ENCODE measurements at places on chromosomes 1 and 21.

- no peak for DNase-seq
Measured at GRCh38 chr1:89453123-89453972, 71.3 kb upstream of the LRRC8B start.

DNA sequence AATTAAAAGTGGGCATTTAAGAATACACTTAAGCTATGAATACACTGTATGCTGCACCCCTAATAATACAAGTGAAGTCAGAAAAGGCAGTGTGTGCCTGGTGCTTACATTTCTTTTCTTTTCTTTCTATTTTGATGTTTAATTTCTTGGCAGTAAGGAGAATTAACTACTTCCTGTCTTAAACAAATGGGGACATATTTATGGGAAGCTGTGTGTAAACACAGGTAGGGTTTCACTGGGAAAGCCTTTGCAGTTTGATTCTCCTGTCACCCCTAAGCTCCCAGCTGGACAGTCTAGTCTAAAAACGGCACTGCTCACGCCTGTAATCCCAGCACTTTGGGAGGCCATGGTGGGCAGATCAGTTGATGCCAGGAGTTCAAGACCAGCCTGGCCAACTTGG lies 146.0 kb downstream of the MIS18A start:
- DNase-seq = no peak

DNA sequence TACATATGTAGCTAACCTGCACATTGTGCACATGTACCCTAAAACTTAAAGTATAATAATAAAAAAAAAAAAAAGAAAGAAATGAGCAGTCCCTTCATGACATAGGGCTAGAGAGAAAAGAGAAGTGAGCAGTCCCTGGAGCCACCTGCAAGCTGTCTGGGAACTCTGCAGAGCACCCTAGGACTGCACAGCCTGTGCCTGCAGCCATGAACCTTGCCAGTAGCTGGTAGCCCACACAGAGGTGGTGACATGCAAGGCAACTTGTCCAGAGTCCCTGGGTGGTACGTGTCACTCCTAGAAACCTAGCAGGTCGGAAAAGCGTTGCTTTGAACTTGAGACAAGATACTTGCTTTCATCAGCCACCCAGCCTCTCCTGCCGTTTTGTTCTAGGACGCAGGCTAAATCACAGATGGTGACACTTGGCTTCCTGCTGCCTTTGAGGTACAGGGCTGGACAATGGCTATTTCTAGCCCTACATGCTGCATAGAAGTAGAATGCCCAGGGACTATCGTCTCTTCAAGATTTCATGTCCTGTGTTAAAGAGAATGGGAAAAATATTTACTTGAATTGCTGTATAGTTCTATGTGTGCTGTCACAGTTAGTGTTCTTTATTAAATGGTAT lies 260.9 kb downstream of the LTN1 start:
- no peak for DNase-seq

DNA sequence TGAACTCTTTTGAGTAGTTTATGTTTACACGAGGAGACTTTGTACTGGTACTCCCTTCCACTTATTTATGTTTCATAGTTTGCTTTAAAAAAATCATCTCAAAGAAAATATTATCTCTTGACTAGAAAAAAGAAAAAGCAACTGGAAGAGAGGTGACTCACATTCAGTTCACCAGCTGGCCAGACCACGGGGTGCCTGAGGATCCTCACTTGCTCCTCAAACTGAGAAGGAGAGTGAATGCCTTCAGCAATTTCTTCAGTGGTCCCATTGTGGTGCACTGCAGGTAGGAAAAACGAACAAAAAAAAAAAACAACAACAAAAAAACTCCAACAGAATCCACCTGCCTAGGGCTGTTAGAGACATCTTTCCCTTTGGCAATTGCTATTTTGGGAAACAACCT lies 102.9 kb downstream of the PTPRC start:
- DNase-seq = no peak

DNA sequence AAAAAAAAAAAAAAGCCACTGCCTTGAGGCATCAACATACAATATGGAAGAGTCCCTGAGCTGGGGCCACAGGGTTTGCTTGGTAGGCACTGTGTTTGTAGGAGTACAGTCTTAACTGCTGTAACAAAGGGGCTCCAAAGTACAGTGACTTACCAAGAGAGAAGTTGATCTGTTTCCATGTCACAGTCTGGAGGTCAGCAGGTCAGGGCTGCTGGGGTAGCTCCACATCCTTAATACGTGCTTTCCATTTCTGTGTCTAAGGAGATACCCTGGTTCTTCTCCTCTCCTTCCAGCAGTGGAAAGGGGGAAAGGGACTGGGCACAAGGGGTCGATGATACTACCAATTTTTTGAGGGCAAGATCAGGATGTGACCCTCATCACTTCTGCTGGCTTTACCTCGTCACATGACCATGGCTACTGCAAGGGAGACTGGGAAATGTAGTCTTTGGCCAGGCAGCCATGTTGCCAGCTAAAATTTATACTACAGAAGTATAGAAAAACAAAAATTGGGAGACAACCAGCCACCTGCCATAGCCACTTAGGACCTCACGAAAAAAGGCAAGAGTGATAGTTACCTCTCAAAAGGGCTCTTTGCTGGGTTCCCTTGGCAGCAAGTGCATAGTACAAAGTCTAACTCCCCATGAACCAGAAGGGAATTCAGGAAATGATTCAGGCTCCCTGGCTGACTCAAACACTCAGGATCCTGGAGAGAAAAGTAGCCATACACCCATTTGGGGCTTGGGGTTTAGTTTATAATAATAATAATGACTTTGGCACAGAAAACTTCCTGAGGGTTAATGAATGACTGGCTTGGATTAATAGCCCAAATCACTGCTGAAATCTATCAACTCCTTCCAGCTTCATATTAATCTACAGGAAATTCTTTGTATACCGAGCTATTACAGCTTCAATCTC lies 52.7 kb upstream of the ATP5PO start:
- DNase-seq = no peak

GRCh38 chr1:22282364-22282995 lies 139.6 kb upstream of the WNT4 start:
- DNase-seq = no peak

GRCh38 chr1:77146270-77146669 lies 73.0 kb downstream of the PIGK start:
- no peak for DNase-seq

- DNase-seq = peak; percentile 56
Measured at GRCh38 chr1:64072089-64072793, 131.2 kb upstream of the UBE2U start.

- DNase-seq = no peak
Measured at GRCh38 chr1:28761189-28761588, 24.4 kb downstream of the YTHDF2 start.

- DNase-seq = no peak
Measured at GRCh38 chr1:12035312-12035711, 16.0 kb downstream of the MIIP start.

DNA sequence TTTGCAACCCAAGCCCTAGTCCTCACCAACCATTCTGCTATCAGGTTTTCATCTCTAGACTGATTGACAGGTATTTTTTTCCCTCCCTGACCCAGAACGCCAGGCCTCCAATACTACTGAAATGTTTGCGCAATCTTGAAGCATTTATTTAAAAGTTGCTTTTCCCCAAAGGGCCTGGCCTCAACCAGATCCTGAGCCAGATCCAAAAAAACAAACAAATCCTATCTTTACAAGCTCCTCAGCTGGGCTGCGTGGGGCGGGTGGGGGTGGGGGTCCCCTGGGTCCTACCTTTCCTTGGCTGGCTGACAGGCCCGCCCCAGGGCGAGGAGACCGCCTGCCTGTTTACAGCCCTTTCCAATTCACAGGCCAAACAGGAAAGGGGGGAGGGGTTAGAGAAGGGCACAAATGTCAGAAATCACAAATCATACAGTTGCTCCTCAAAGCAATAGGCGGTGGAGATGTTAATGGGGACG lies 98.8 kb downstream of the FOXD2 start:
- DNase-seq = no peak

GRCh38 chr1:86756062-86756406 lies 51.7 kb downstream of the SH3GLB1 start:
- DNase-seq = peak; percentile 69

DNA sequence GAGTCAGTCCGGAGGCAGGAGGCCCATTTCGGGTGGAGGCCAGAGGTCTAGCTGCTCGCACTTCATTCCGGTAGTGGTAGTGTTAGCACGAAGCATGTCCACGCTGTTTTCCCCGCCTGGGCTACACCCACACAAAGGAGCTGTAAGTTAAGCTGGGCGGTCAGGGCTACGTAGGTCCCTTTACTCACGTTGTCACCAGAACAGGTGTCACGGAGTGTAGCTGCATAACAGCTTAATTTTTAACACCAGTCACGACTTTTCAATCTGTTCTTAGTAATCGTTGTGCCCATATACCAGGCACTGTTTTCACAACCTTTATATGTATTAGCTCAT lies 15.6 kb downstream of the HLX start:
- DNase-seq = no peak

DNA sequence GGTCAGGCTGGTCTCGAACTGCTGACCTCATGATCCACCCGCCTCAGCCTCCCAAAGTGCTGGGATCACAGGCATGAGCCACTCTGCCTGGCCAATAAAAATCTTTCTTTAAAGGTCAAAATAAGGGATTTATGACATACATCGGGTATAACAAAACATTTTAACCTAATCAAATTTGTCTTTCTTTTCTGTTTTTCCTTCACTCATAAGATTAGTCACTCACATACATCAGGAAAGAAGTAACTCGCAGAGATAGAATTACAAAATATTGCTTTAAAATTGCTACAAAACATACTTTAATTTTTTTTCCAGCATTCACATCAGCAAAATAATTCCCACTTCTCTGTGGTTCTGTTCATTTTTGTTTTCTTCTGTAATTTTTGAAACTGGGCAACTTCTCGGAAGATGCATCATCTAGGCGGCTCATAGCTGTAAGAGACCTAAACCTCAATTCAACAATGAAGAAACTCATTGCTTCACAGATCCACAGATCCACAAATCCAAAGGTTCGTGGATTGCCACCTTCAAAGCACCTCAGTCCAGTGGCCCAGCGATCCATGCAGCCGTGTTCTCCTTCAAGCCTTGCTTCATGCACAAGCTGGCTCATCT lies 39.7 kb downstream of the NEK2 start:
- no peak for DNase-seq

GRCh38 chr1:156257711-156258110 lies 9.9 kb upstream of the PAQR6 start:
- no peak for DNase-seq

GRCh38 chr1:108862017-108862610 lies 5.2 kb upstream of the AKNAD1 start:
- no peak for DNase-seq

- DNase-seq = peak; percentile 21
Measured at GRCh38 chr1:58932859-58933598, 149.2 kb upstream of the JUN start.

DNA sequence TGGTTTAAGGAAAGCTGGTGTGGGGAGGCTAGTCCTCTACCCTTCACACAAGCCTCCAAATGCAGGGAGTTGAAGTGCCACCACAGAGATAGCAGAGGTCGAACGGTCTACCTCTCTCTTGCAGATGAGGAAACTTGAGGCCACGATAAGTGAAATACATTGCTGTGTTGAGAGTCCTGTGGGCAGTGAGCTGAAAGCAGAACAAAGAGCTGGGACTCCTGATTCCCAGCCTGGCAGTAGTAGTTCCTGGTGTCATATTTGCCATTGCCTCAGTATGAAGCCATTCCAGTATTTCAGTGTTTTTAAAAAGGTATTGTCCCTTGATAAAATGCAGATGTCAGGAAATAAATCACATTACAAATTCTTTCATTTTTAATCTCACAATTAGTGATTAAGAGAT lies 28.6 kb downstream of the AK4 start:
- no peak for DNase-seq

DNA sequence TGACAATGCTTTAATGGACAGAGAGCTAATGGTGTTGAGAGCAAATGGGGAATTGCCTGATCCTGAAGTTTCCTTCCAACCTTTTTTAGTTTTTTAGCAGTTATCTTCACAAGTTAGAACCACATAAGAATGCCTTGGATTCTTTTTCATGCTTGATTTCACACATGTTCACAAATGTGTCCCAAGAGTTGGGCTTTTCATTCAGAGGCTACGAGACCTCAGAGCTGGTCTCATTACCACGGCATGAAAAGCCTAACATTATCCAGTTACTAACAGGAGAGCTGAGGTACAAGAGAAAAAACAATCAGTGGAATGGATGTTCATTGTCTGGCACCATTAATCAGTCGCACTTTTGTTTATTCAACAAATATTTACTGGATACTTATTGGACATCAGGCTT lies 340.6 kb downstream of the ZNF326 start:
- no peak for DNase-seq

- no peak for DNase-seq
Measured at GRCh38 chr21:41112740-41113692, 54.9 kb upstream of the BACE2 start.

- DNase-seq = no peak
Measured at GRCh38 chr1:231055271-231055670, 15.2 kb upstream of the FAM89A start.

DNA sequence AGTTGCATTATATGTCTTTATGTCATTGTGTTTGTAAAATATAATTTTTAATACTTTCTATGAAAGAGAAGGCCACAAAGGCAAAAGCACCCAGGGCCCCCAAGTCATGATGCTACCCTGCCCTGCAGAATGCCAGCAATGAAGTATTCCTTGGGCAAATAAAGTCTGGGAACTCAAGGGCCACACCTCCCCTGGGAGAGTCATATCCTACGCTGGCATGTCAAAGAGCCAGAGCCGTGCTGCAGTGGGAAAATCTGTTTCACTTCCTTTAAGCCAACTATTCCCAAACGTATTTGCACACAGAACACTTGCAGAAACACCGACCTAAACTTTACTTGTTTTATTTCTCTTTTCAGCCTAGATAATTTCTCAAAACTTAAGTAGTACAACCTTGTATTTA lies 98.4 kb upstream of the KAZN start:
- peak; percentile 82 for DNase-seq

DNA sequence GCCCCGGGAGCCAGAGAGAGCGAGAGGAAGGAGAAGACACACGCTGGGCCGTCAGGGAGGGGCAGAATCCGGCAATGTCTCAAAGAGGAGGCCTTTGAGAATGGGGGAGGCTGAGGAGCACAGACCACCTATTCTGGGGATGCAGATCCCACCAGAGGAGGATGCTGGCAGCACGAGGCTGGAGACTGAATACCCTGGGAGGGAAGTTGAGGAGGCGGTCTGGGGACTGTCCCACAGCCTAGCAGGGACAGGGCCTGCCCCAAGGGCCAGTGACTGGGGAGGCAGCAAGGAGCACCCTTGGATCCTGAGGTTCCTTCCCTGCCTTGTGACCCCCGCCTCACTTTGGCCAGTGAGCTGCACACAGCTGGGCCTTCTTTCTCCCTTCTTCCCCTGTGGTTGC lies 49.2 kb downstream of the SLC37A1 start:
- DNase-seq = no peak

- DNase-seq = no peak
Measured at GRCh38 chr21:45182958-45183357, 104.7 kb downstream of the POFUT2 start.

- DNase-seq = no peak
Measured at GRCh38 chr1:231279081-231279480, 38.1 kb downstream of the GNPAT start.

- no peak for DNase-seq
Measured at GRCh38 chr21:35488946-35489345, 439.8 kb upstream of the RUNX1 start.

- no peak for DNase-seq
Measured at GRCh38 chr1:174982971-174983689, 16.6 kb upstream of the CACYBP start.
